ENCODE measurements at places on chromosomes 4 and X. TPM values are rescaled to one million over a fixed set of nuclear protein-coding genes. Genes with fewer than 3 reads are reported as not detected.

GRCh38 chr4:10026485-10026884 lies 5.2 kb upstream of the SLC2A9 start:
- no peak overlapping the region for H3K27ac ChIP-seq
- no peaks in the 10 kb centered on the region for H3K36me3 ChIP-seq
- no peaks in the 10 kb centered on the region for H3K27me3 ChIP-seq
- no peak for DNase-seq
- H3K4me3 ChIP-seq: no peak overlapping the region

DNA sequence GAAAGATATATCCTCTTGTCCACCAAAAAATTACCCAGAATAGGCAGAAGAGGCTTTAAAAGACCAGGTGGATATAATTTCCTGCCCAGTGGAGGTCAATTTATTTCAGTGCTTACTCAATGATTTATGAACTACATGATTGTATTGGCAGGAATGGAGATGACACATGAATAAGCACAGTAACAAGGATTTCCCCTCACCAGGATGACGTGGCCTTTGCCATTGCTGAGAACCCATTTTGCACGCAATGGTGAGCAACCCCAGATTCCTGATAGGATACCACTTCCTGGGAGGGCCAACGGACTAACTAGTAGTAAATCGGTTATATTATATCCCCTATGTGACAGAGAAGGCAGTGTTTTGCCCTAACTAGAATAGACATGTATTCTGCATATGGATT lies 11.6 kb upstream of the TTC29 start:
- no peaks in the 10 kb centered on the region for H3K36me3 ChIP-seq
- H3K4me1 ChIP-seq: no peaks in the 10 kb centered on the region
- DNase-seq: no peak
- H3K27ac ChIP-seq: no peak overlapping the region

GRCh38 chrX:72115380-72115779 lies 16.3 kb downstream of the RTL5 start:
- H3K4me3 ChIP-seq: no peak overlapping the region
- DNase-seq: no peak
- no peaks in the 10 kb centered on the region for H3K36me3 ChIP-seq
- no peaks in the 10 kb centered on the region for H3K4me1 ChIP-seq
- H3K27ac ChIP-seq: no peak overlapping the region

DNA sequence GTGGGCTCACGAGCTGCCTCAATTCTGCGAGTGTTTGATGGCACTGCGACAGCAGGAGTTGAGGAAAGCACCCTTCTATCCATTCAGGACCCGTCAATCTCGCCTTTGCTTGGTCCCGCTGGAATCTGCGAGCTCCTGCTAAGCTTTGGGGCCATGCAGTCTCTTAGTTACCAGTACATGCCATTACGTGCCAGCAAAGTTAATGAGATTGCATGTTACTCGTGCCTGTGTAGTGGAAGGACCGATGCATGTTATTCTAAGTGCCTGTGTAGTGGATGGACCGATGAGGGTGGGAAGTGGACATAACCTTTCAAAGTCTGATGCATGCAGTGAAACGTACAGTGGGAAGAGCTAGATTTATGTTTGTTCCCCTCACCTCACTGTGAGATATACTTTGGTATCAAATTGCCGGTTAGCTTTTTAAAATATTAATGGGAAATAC lies 569 bp downstream of the RPS3A start:
- no peak for DNase-seq
- peak overlapping the region; percentile 97 for H3K27ac ChIP-seq
- no peaks in the 10 kb centered on the region for H3K27me3 ChIP-seq
- peak overlapping the region; percentile 82 for H3K4me3 ChIP-seq
- H3K4me1 ChIP-seq: no peaks in the 10 kb centered on the region

- H3K4me3 ChIP-seq: no peak overlapping the region
- H3K27ac ChIP-seq: no peak overlapping the region
- DNase-seq: no peak
- H3K4me1 ChIP-seq: no peaks in the 10 kb centered on the region
Observed at GRCh38 chrX:79138658-79139241, 5.7 kb upstream of the GPR174 start.

Gene IRS4
- 0.59 TPM for total RNA-seq

Gene KCNE5
- 0.66 TPM for total RNA-seq
